CD4-positive, alpha-beta T cell treated with Interleukin-6 at 100 ng/mL for 8 hours (primary cell): ENCODE measurements at places on chromosomes 4 and X.

- no peak for DNase-seq
Observed at GRCh38 chrX:8728932-8729535, 2.9 kb downstream of the ANOS1 start.

DNA sequence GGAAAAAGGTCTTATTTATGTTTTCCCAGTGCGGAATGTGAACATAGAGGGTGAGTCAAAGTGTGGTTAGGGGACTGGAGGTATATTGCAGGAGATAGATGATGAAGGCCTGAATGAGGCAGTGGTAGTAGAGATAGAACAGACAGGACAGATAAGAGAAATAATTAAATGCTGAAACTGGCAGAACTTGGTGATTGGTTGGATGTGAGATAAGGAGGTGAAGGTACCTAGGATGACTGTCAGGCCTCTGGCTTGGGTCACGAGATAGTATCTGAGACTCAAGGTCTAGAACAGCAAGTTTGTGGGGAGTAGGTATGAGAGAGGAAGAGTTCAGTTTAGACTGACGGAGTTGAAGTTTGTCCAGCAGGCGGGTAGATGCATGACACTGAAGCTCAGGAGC, 3.5 kb downstream of the MND1 start:
- DNase-seq = no peak

- peak; percentile 22 for DNase-seq
Observed at GRCh38 chr4:169618286-169618685, 2.1 kb upstream of the CLCN3 start.

DNA sequence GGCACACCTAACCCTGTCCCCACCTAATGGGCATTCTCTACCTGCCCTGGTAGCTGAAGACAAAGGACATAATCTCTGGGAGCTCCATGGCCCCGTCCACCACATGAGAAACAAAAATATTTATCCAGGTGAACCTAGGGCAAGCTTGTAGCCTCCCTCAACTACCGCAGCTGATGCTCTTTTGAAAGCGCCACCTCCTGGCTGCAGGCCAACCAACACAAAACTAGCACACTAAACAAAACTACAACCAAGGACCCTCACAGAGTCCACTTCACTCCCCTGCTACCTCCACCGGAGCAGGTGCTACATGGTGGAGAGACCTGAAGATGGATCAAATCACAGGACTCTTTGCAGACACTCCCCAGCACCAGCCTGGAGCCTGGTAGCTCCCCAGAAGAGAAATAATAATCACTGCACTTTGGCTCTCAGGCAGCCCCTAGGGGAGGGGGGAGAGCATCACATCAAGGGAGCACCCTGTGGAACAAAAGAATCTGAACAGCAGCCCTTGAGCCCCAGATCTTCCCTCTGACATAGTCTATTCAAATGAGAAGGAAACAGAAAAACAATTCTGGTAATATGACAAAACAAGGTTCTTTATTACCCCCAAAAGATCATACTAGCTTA, 111.3 kb upstream of the ATP8A1 start:
- DNase-seq = no peak

GRCh38 chr4:188466001-188466400, 326.8 kb downstream of the TRIML1 start:
- DNase-seq = no peak
